ENCODE measurements at places on chromosomes 7 and 10. TPM values are rescaled to one million over a fixed set of nuclear protein-coding genes. Genes with fewer than 3 reads are reported as not detected.

Gene GSTO2
- 30.7 TPM for total RNA-seq

Gene ITIH5
- total RNA-seq = 2.2 TPM

Gene ADAM22
- 17.6 TPM for total RNA-seq

Gene GPRIN2
- 28.5 TPM for total RNA-seq

Gene ST8SIA6
- 2.3 TPM for total RNA-seq

DNA sequence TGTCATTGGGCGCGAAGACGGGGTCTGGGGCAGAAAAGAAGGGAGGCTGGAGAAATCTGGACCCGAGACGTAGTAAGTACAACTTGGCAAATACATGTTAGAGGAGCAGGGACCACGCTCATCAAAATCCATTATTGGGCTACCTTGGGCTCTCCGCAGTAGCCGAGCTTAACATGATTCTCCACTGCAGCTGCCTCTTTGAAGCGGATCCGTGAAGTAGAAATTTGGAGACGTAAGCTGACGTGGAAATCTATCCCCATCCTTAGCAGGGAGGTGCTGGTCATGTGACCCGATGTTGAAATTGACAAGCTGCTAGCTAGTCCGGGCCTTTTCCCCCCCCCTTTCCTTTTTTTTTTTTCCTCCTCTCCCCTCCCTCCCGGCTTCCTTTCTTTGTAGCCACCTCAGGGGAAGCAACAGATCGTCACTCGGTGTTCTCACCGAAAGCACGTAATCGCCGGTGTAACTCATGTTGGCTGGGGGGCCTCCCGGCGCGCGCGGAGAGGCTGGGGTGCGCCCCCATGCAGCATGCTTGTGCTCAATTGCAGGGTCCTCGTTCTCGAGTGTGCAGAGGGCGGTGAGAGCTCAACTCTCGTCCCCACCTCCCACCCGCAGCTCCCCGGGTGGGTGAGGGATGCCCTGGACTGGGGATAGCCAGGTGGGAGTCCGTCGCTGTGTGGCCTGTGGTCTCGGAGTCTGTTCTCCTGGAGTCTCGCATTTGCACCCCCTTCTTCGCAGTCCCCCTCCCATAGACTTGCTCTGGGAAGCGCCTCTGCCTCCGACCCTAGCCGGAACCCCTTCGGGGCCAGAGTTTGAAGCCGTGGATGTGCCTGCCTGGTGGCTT lies at the start of gene HOXA11:
Gene HOXA11, minus strand, starts transcription at position 220 of the 841 bp plus-strand sequence. Its CDS starts 88 bp downstream, at position 132.
- no peak for DNase-seq

DNA sequence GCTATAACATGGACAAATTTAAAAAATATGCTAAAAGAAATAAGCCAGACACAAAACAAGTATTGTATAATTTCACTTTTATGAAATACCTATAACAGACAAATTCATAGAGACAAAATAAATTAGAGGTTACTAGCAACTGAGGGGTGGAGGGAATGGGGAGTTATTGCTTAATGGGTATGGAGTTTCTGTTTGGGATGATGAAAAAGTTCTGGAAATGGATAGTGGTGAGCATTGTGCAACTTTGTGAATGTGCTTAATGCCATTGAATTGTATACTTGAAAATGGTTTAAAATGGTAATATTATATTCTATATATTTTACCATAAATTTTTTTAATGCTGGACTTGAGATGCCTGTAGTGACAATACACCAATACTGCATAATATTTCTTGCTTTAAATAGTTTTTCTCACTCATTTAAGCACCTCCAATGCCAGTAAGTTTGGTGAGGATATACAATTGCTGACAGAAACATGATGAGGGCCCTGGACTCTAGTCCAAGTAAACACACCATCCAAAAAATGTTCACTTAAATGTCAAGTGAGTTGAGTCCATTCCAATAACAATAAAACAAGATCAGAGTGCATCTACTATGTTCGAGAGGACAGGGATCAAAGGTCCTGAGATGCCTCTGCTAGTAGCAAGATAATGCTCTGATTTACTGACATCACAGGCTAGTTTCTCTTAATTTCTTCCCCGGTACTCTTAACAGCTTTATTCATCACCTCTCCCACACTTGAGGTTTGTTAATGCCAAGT lies 71.9 kb downstream of the NT5C2 start:
- DNase-seq = no peak

DNA sequence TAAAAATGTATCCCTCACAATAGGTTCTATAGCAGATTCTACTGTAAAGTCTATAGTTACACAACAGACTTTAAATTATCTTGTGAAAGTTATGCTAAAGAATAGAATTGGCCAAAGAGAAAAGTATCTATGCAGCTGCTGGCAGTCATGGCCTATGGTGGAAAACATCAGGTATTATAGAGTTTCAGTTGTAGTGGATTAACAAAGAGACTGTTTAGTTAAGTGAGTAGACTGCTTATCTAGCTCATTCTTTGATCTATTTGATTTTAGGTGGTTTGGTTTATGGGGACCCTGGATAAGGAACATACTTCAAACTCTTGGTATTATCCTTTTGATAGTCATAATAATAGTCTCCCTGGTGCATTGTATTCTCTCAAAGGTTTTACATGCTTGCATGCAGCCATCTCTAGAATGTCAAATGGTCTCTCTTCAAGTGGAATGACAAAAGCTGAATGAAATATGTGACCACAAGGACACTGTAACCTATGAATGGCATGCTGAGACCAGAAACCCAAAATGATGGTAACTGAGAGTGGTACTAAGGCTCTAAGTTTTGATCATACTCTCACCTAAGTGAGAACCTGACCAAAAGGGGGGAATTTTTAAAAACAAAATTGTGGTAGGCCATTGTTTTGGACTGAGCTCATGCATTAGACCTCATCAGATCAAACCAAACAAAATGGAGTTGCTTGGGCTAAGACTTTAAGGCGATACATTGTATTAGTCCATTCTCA lies 54.9 kb upstream of the NAMPT start:
- no peak for DNase-seq

DNA sequence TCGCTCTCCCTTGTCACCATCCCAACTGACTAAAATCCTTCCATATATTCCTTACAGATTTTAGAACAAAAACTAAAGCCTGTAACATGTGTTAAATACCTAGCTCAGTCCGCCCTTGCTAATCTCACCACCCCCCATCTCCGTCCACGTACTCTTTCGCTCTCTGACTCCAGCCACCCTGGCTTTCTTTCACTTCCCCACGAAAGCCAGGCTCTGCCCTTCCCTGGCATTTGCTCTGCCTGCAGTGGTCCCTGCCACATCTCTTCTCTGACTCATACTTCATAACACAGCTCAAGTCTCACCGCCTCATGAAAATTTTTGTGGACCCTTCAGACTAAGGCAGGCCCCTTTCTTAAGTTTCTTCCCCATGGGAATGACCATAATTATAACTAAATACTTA lies 11.7 kb upstream of the GPAM start:
- DNase-seq = no peak

DNA sequence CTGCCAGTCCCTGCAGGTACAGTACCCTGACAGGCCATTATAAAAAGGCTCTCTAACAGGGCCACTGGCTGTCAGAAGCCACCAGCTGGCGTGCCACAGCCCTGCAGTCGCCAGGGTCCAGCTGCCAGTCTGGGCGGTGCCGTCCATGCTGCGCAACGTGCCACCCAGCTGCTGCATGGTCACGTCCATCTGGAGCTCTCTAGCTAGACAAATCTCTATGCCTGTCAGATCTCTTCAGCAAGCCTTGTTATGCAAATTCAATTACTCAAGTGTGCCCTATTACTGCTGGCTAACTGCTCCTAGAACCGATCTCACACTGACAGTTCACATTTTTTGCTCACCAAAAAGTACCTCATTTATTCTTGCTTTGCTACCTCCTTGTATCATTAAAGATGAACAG lies 75.9 kb downstream of the HIBADH start:
- no peak for DNase-seq

Data from GM23338 (cell line).